NCI-H526 (cell line): ENCODE measurements at places on chromosomes 7 and 10.

GRCh38 chr7:16338065-16338464 lies 83.3 kb downstream of the CRPPA start:
- DNase-seq = no peak

DNA sequence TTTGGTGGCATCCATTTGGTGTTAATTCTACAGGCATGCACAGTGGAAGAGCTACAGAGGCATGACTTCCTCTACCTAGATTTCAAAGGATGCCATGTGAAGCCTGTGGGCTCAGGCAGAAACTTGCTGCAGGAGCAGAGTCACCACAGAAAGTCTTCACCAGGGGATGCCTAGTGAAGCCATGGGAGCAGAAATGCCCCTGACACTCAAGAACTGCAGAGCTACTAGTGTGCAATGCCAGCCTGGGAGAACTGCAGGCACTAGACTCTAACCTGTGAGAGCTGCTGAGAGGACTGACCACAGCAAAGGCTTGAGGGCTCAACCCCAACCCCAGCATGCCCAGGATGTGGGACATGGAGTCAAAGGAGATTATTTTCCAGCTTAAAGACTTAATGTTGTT lies 3.9 kb downstream of the OR9A2 start:
- DNase-seq = no peak

- no peak for DNase-seq
Measured at GRCh38 chr10:110091830-110092229, 84.0 kb downstream of the ADD3 start.

DNA sequence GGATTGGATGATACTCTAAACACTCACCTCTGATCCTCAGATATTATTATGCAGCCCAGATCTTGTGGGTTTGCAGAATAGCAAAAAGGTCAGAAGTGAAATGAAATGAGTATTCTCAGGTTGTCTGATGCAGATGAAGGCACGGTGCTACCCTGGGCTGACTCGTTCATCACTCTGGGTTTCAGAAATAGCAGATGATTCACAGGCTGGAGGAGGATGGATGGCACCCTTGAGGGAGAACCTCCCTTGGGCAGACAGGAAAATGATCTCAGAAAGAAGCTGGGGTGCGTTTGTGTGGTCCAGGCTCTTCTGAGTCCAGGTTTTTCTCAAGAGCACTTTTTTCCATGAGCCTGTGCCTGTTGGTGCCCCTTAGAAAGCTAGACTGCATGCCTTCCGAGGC lies 515.8 kb upstream of the MKI67 start:
- DNase-seq = no peak
